OCI-LY7 (cell line): ENCODE measurements at places on chromosomes 11 and 22.

DNA sequence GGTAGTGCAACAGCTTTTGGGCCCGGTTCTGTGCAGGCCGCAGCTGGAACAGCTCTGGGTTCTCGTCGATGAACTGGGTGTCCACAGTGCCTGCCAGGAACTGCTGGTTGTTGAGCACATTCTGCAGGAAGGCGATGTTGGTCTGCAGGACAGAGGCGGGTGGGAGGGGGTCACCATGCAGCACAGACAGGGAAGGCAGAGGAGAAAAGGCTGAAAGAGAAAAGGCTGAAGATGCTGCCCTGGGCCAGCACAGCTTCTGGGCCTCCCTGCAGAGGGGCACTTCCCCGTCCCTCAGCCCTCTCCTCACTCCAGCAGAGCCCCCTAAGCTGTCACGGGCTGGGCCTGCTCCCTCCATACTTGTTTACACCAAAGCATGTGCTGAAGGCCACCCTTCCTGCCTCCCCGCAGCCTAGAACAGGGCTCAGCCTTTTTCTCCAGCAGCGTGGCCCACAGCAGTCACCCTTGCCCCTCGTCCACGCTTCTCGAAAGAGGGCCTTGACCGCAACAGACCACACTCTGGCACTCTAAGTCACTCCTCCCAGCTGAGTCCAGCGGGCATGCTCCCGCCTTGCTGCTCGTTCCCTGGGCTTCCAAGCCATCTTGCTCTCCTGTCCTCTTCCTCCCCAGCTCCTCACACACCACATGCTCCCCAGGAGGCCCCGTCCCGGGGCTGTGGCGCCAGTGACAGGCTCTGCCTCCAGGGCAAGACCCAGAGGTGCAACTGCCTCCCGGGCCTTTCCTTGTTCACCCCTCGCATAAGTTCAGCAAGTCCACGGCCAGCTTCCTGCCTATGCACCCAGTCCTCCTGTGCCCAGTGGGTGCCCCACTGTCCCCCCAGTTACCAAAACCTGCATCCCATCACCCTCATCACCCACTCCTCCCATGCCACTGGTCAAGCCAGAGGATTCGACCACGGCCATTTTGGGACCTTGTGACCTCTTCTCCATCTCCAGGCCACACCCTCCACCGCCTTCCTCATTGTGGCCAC, 3.3 kb upstream of the LRFN4 start:
- DNase-seq: no peak

DNA sequence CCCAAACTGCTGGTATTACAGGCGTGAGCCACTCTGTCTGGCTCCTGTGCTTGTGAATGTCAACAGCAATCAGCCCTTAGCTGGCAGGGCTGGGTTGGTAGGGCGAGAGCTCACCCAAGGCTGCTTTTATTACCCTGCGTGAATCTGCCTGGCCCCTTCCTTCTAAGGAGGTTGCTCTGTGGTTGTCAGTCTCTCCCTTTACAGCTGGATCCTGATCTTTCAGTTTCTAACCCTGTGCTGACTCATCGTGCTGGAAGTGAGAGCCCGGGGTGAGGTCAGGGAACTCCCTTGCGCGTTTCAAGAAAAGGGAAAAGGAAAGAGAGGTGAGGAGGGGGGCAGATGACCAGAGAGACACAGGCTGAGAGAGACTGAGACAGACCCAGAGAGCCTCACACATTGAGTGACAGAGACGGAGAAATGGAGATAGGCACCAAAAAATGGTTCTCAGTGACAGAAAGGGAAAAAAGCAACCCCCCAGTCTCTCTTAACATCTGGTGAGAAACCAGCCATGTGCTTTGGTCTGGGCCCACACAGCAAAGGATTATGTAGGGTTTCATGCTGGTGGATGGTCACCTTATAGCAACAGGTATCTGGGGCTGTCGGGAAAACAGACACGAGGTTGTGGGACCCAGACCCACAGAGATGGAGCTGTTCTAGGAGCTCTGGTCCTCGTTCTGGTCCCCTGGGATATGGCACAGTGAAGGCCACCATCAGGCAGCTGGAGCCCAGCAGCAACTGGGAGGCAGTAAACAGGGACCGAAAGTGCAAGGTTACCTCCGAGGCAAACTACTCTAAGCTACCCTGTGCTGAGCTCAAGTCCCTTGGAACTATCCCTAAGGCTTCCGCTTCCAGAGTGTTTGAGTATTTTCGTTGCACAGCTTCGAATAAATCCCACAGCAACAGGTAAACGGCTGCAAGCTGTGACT, 2.5 kb downstream of the TCN2 start:
- DNase-seq: no peak

- no peak for DNase-seq
Measured at GRCh38 chr11:116478669-116479668, 293.8 kb downstream of the BUD13 start.

GRCh38 chr11:116814502-116814901, 8.6 kb downstream of the APOA4 start:
- DNase-seq: no peak
